Placental epithelial cell (primary cell): ENCODE measurements at places on chromosomes 16 and 17. TPM values are rescaled to one million over a fixed set of nuclear protein-coding genes. Genes with fewer than 3 reads are reported as not detected.

NOL3 gene
- 21.7 and 38.1 TPM in 2 replicates for total RNA-seq

SOST gene
- total RNA-seq: not detected in 2 replicates

CDC42EP4 gene
- 22.7 and 28.7 TPM in 2 replicates for total RNA-seq

SEZ6 gene
- not detected in 2 replicates for total RNA-seq

ADAP2 gene
- 0.11 and 0.39 TPM in 2 replicates for total RNA-seq

PRKCB gene
- not detected in 2 replicates for total RNA-seq

PDXDC1 gene
- 232 and 262 TPM in 2 replicates for total RNA-seq

SDK2 gene
- total RNA-seq: under 0.01 TPM in 1 of 2 replicates, not detected in the other

CCL11 gene
- total RNA-seq: not detected in 2 replicates

OR4D2 gene
- total RNA-seq: not detected in 2 replicates

MPP3 gene
- total RNA-seq: 10.6 and 11.4 TPM in 2 replicates

CES5A gene
- total RNA-seq: not detected in 2 replicates

GRAPL gene
- 0.79 TPM in 1 of 2 replicates, not detected in the other for total RNA-seq

PYCARD gene
- 51.5 and 95.4 TPM in 2 replicates for total RNA-seq

SLC16A6 gene
- total RNA-seq: under 0.01 TPM in 1 of 2 replicates, not detected in the other

SOCS7 gene
- 20.4 and 35.9 TPM in 2 replicates for total RNA-seq

ATAD5 gene
- 2.7 TPM in 2 replicates for total RNA-seq

CPNE7 gene
- total RNA-seq: 0.43 and 2.4 TPM in 2 replicates

HOXB9 gene
- total RNA-seq: not detected in 2 replicates

CDK3 gene
- total RNA-seq: 4.7 and 4.8 TPM in 2 replicates

ZSCAN32 gene
- total RNA-seq: 11.1 and 11.4 TPM in 2 replicates

DRC3 gene
- 2.6 and 5.1 TPM in 2 replicates for total RNA-seq

PRR35 gene
- 0.11 and 0.39 TPM in 2 replicates for total RNA-seq

MYH13 gene
- total RNA-seq: not detected in 2 replicates

SLC38A8 gene
- not detected in 2 replicates for total RNA-seq

CD300LG gene
- not detected in 2 replicates for total RNA-seq

TMEM235 gene
- not detected in 2 replicates for total RNA-seq

CAPN15 gene
- 25.1 and 42.8 TPM in 2 replicates for total RNA-seq

CA7 gene
- total RNA-seq: not detected in 2 replicates

EMP2 gene
- total RNA-seq: 67.5 and 102 TPM in 2 replicates

USP43 gene
- total RNA-seq: 0.79 and 2.3 TPM in 2 replicates

ZNF385C gene
- total RNA-seq: under 0.01 TPM in 1 of 2 replicates, not detected in the other

MYCBPAP gene
- 0.11 and 2.0 TPM in 2 replicates for total RNA-seq

PTGES3L gene
- under 0.01 and 0.87 TPM in 2 replicates for total RNA-seq

CRYM gene
- total RNA-seq: not detected in 2 replicates

DPEP2 gene
- total RNA-seq: not detected in 2 replicates

SHPK gene
- total RNA-seq: 10.2 and 12.8 TPM in 2 replicates

NPIPA2 gene
- 0.79 TPM in 1 of 2 replicates, not detected in the other for total RNA-seq

PLEKHG4 gene
- 22.2 and 35.7 TPM in 2 replicates for total RNA-seq

DNAH9 gene
- not detected in 2 replicates for total RNA-seq

RUNDC3A gene
- total RNA-seq: 0.11 TPM in 1 of 2 replicates, not detected in the other

PDE6G gene
- 0.43 TPM in 1 of 2 replicates, not detected in the other for total RNA-seq

MT4 gene
- total RNA-seq: not detected in 2 replicates

KRTAP2-3 gene
- 2.3 TPM in 1 of 2 replicates, not detected in the other for total RNA-seq

TEX14 gene
- total RNA-seq: under 0.01 and 0.11 TPM in 2 replicates

TEN1 gene
- 48.4 and 78.5 TPM in 2 replicates for total RNA-seq

AANAT gene
- total RNA-seq: 0.79 TPM in 1 of 2 replicates, not detected in the other

ZPBP2 gene
- not detected in 2 replicates for total RNA-seq

HSD11B2 gene
- total RNA-seq: not detected in 2 replicates

ELMO3 gene
- total RNA-seq: 42.8 and 57.2 TPM in 2 replicates

TBC1D16 gene
- 20.9 and 21.6 TPM in 2 replicates for total RNA-seq

PYY gene
- not detected in 2 replicates for total RNA-seq

MPP2 gene
- 0.43 and 0.79 TPM in 2 replicates for total RNA-seq

CD300E gene
- total RNA-seq: not detected in 2 replicates
